Hypothalamus (tissue), 51 donors: ENCODE measurements at places on chromosomes 11 and 22.

DNA sequence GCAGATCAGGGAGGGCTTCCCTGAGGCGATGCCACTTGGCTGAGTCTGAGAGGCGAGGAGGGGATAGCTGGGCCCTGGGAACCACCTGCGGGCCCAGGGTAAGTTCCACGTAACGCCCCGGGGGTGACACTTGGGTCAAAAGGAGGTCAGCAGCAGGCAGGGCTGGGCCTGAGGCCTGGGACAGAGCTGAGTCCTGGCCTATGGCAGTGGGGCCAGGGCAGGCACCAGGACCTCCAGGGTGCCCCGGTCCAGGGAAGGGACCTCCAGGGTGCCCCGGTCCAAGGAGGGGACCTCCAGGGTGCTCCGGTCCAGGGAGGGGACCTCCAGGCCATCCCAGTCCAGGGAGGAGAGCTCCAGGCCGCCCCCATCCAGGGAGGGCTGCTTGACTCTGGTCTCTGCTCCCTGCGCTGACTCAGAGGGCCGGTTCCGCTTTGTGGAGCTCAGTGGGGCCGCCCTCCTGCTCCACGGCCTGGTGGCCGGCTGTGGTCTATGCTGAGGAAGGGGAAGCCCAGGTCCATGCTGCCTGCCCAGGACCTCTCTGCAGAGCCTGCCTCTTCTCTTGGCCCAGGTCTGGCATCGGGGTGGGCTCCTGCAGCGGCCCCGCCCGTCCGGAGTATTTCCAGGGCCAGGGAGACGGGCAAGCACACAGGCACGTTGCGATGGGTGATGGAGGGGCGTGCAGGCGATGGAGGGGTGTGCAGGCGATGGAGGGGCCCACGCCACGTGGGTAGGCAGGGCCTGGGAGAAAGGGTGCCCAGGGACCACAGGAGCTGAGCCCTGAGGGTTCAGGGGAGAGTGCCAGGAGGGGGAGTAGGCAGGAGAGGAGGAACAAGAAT, 19.5 kb upstream of the WNT7B start:
- no peak for DNase-seq

DNA sequence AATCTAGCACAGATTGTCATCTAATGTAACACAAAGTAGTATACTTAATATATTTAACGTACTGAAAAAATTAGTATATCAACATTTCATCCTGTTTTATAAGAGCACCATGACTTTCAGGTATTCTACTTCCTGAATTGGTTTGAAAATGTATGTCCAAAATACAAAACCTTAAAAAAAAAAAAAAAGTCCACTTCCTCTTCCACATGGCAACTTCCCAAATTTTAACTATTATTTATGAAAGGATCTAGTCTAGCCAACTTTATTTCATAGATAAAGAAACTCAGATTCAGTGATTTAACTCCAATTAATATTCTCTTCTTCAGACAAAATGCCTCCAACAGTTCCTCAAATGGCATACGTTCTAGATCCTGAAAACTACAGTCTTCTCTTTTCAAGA, 44.0 kb downstream of the PIK3C2A start:
- DNase-seq, result no peak

DNA sequence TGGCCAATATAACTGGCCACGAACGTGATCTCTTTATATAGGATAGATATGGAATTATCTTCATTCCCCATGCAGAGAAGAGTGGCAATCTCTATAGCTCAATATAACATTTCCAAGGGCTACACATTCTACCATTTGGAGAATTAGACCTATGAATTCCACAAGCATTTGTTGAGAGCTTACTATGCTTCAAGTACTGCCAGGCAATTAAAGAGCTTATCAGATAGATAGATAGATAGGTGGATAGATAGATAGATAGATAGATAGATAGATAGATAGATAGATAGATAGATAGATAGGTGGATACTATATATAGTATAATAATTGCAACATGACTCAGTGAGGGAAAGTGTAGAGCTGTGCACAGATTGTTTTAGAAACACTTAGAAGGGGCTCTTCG, 1.5 kb upstream of the OR6X1 start:
- no peak for DNase-seq

DNA sequence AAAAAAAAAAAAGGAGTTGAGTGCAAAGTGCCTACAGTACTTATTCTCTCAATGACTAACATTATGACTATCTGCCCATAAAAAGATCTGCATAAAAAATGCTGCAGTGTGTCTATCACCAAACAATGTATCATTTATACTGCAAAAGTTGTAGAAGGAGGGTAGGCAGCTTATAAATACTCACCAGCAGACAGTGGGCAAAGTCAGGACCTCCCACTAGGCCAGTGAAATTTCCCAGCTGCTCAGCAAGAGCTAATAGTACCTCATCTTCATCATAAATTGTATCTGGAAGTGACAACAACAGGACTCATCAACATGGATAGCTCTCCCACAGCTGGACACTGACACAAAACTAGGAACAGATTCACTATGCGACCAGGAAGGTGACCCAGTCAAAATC, 1.6 kb downstream of the PPP2R1B start:
- DNase-seq, result no peak

DNA sequence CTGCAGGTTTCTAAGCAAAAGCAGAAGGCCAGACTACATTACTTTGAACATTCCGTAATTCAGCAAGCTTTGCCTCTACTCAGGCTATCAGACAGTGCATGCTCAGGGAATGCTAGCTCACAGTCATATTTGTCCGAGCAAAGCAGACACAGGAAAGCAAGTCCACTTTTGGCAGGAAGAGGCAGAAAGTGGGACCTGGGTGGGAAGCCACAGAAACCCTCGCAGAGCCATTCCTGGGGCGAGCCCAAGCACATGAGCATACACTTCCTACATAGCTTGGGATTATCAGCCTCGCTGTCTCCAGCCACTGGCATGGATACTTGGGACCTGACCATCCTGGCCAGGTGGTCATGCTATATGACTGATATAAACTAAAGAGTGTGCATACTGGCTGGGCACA, 113.3 kb downstream of the TRIM29 start:
- no peak for DNase-seq

GRCh38 chr11:93843906-93844305, 6.5 kb downstream of the VSTM5 start:
- no peak for DNase-seq

GRCh38 chr11:102244681-102245409, 72.4 kb upstream of the BIRC3 start:
- DNase-seq, result no peak
